NCI-H1048 (cell line): ENCODE measurements at places on chromosomes 2 and 18.
A peak's percentile ranks its signal among the peaks of the same experiment; 100 is the strongest.

- DNase-seq, result no peak
Measured at GRCh38 chr2:37802211-37802752, 122.8 kb upstream of the RMDN2 start.

DNA sequence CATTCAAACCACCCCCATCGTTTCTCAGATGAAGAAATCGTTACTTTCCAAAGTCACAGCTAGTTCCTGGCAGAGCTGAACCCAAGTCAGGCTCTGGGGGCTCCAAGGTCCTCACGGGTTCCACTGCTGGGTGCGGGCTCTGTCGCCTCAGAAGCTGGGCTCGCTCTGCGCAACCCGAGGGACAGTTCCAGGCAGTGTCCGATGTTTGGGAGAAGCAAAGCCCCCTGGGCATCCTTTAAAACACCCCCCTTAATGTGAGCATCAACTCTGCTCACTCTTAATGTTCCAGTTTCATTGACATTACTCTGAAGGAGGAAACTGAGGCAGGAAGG, 796 bp downstream of the AOX1 start:
- DNase-seq, result no peak

DNA sequence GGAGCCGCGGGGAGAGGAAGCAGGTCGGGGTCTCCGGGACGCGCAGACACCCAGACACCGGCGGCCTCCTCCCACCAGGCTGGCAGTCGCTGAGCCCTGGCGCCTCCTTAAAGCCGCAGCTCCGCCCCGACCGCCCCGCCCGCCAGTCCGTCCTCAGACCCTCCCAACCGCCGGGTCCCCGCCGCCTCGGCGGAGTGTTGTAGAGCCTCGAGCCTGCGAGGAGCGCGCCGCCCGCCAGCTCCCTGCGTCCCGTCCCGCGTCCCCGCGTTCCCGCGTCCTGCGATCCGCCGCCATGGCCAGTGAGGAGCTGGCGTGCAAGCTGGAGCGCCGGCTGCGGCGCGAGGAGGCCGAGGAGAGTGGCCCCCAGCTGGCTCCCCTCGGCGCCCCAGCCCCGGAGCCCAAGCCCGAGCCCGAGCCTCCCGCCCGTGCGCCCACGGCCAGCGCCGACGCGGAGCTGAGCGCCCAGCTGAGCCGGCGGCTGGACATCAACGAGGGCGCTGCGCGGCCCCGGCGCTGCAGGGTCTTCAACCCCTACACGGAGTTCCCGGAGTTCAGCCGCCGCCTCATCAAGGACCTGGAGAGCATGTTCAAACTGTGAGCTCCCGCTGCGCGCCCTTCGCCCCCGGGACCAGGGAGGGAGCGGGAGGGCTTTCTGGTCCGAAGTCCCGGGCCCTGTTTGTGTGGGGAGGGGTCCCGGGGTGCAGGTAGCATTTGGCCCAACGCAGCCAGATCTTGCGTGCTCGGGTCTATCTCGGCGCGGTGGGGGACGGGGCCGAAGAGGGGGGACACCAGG, at the start of gene EFHD1:
EFHD1 (plus strand) TSS at position 192 of the 793 bp plus-strand sequence; CDS start at position 293, 101 bp downstream.
- DNase-seq, result peak; percentile 70

DNA sequence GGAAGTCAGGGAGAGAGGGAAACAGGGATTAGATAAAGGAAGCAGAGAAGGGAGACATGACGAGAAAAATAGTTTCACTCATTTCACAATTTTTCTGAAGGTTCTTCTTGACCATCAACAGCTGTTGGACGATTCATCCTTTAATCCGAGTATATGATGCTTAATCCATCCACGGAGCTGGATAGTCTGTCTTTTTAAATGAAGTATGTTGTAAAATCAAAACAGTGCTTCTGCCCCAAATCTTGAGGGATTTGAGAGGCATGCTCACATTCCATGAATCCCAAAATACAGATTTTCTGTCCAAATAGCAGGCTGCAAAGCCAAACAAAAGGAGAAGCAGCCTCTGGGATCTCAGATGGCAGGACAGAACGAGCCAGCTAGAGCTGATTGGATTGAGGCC, 47.5 kb downstream of the EPAS1 start:
- DNase-seq, result no peak

- no peak for DNase-seq
Measured at GRCh38 chr18:10500038-10500437, 25.8 kb upstream of the NAPG start.

GRCh38 chr18:51072586-51073313, 42.7 kb downstream of the SMAD4 start:
- DNase-seq, result no peak

- no peak for DNase-seq
Measured at GRCh38 chr2:128264881-128265607, 53.6 kb downstream of the HS6ST1 start.

DNA sequence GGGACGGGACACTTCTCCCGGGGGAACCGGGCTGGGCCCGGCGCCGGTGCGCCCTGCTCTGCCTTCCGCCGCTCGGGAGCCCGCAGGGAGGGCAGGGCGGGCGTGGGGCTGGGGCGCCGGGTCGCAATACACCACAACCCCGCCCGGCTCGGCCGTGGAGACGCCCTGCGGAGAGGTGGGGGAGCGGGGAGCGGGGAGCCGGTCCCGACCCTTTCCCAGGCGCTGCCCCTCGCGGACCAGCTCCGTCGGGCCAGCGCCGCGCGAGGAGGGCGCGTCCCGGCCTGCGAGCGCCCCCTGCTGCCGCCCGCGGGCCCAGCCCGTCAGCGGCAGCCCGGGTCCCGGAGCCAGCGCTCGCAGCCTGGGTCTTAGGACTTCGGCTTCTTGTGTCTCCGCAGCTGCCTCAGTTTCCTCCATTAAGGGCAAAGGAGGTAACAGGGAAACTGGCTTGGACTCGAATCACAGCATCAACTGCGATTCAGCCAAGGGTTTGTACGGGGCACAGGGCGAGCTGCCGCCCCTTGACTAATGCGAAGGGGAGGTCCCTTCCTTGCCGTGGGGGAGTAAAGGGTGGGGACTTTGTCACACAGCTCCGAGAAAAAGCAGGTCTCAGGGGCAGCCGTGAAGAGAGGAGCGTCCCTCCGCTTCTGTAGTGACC, 635 bp upstream of the ADRA2B start:
- no peak for DNase-seq

- no peak for DNase-seq
Measured at GRCh38 chr2:180456801-180457200, 449.7 kb upstream of the CWC22 start.

GRCh38 chr2:85905891-85906290, 17.1 kb upstream of the ST3GAL5 start:
- no peak for DNase-seq

DNA sequence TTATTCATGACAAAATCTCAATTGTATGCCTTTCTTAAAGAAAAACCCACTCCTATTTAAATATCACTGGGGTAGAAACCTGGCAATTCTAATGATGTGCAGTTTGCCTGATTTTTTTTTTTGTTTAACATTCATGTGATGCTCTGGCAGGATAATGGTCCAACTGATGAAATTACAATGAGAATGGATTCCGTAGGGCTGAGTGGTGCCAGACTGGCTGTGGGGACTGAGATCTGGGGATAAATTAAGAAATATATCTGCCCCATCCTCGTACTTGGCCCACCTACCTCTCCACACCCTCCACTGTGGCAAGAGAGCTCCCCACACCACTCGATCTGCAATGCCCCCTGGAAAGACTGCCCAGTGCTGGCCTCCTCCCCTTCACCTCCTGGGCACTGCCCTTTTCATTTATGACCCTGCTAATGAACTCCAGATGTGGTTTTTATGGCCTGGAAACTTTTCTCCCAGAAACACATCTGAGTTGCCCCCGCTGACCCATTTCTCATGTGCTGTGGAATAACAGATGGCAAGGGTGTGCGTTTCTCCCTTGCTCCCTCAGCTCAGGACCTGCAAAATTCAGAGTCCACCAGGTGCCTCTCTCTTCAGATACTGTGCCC, 33.0 kb upstream of the RPL37A start:
- DNase-seq, result no peak

DNA sequence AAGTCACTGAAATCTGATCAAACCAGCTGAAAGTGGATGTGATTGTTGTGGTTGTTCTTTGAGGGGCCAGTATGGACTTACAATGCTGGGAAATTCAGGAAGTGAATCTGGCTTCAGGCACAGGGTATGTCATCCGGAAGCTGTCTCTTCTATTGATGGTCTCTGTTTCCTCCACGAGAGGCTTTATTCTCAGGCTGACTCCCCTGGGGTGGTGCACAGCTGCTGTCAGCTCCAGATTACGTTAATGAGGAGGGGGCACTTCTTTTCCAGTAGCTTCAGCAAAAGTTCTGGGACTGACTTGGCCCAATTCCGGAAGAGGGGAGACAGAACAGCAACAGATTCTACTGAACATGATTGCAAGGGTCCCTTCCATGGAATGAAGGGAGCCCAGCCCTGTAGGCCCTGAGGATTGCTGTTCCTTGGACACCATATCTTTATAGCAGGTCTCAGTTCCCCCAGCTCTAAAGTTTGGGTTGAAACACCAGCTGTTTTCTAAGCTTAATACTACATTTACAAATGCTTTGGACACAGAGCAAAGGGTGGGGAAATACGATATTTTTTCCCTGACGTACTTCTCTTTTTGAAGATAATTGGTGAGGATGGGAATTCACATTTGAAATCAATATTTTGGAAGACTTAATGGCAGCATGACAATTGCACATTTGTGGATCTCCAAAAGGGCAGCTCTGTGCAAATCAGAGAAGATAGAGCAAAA, 400.9 kb downstream of the TSN start:
- no peak for DNase-seq

DNA sequence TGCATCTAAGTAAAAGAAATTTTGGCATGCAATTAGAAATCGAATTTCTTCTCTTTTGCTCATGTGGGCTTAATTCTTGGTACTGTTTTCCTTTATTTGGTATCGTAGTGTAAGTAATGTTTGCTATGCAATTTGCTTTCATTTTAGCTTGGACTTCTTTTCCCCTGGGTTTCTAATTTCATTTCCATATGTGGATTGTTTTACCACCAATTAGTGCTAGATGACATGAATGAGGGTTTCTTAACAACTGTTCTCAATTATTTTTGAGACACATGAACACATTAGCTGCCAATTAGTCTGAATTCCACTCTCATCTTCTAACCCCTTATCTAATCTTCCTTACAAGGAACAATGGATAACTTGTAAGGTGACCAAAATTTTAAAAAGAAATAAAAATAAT, 1047.2 kb upstream of the PIK3C3 start:
- DNase-seq, result no peak
